Stimulated activated CD4-positive, alpha-beta T cell treated with anti-CD3 and anti-CD28 coated beads, Interleukin-15, amount 100 ng/mL, for 24 hours (primary cell): ENCODE measurements at places on chromosomes 3 and 15.

DNA sequence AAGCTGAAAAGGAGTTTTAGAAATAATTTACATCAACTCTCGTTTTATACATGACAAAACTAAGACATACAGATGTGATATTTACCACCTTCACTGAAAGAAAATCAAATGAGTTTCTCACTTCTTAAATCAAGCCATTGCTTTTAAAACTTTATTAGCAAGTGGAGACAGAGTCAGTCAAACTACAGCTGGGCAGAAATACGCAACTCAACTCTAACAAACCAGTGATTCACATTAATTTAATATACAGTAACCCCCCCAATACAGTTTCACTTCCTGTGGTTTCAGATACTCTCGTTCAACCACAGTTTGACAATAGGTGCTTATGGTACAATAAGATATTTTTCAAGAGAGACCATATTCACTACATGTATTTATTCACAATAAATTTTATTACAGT lies 477.1 kb downstream of the MAGI1 start:
- no peak for DNase-seq

DNA sequence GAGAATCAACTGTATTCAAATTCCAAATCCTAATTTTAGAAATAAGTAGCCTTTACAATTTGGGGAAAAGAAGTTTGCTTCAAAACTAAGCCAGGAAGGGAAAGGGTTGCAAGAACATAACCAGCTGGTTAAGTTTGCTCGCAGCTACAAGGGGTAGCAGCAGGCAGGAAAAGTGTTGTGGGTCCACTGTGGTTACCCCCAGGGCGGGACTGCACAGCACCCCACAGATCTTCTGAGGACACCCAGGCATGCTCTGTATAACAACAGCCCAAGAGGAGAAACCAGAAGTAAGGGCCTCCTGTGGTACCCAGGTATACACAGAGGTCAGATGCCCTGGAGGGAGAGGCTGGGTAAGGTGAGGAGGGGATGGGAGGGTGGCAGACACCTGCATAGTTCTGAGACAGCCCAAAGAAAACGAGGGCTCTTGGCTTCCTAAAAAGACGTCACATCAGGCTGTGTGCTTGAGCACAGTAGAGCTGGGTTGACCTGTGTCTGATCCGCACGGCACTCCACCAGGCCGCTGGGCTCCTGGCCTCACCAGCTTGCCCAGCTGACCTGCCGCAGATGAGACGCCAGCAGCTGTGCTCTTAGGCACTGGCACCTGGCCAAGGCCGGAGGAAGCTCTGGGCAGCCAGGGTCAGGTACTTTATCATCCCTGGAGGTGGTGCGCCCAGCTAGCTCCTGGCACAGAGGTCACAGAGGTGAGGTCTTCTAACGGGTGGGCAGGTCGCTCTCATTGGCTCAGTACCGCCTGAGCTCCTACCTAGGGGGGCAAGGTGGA lies 81.8 kb upstream of the SNRPA1 start:
- DNase-seq, result no peak

- no peak for DNase-seq
Observed at GRCh38 chr3:18512007-18512406, 86.9 kb upstream of the SATB1 start.

GRCh38 chr3:127107491-127108375 lies 85.2 kb upstream of the PRR23E start:
- DNase-seq, result no peak

DNA sequence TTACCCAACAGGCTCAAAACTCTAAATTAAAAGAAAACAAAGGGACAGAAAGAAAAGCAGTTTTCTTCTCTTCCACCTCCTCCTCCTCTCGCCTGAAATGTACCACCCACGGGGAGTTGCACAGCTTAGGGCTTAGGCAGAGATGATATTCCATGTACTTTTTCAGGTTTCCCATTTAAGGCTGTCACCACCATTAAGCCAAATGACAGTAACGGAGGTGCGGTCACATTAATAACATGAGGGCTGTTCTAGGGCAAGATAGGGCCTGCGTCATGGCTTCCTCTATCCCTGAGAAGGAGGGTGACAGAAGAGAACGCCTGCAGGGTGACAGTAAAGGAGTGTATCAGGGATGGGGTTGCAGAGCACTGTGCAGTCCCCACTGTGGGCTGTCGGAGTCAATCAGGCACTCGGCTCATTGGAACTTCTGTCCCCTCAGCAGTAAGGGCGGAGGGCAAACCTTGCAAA lies 51.7 kb upstream of the TJP1 start:
- DNase-seq, result no peak

DNA sequence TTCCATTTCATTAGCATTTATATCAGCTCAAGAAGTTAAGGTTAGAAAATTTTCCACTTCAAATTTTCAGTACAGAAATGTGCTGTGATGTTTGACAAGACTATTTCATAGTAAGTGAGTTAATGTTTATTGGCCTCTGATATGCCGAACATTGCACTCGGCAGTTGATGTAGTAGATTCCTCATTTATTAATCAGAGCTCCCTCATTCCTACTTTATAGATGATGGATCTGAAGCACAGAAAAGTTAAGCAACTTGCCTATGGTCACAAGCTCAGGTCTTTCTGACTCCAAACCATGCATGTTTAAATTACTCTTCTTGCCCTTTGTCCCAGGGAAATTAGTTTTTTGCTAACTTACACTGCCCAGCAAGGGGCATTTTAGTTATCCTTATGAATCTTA lies 92.0 kb downstream of the ATG7 start:
- DNase-seq, result no peak

DNA sequence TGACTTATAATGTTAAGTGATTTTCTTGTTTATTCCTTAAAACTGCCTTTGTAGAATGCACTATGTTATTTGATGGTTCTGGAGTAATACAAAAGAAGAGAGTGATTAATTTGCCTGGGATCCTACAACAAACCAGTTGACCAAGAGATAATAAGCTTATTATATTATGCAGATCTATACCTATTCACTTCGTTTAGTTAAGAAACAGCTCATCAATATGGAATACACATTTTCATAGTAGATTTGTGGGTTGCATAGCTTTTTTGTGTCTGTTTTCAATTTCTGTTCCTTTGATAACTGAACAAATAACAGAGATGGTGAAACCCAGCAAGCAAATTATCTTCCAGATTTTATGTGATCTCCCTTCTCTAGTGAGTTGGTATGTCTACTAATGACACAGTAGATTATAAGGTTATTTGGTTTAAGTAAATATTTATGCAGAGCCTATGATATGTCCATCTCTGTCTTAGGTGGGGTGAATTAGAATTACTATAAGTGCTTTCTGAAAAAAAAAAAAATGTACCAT lies 443.3 kb upstream of the TPRG1 start:
- no peak for DNase-seq

DNA sequence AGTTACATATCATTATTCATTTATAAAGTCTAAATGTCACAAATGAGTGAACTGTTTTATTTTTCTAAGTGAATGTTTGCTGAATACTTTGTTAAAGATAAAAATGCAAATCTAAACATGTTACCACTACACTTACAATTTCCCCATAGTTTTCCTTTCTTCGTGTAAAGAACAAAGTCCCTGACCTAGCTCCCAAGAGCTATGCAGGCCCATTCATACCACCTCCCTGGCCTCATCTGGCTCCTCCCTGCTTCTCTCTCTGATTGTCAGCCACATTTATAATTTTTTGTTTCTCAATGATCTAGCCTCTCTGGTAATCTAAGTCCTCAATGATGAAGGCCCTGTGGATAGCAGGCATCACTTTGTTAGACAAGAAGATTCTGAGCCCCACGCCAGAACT lies 31.0 kb upstream of the OR5K4 start:
- DNase-seq, result no peak

GRCh38 chr3:158819282-158819681 lies 17.4 kb downstream of the MFSD1 start:
- no peak for DNase-seq

GRCh38 chr3:179227349-179227748 lies 23.6 kb downstream of the KCNMB3 start:
- DNase-seq, result no peak

DNA sequence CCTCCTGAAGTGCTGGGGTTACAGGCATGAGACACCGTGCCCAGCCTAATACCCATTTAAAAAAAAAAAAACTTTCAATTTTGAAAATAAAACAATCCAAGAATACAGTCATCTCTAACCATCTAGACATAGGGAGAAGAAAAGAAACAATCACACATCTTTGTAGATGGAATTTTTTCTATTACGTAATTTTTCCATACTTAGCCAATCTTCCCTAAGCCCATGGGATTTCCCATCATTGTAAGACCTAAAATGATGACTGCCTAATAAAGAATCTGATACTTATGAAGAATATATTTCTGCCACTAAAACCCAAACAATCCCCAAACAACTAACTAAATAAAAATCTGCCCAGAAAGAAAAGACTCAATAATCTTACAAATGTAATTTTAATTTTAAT lies 88.7 kb downstream of the CBLB start:
- no peak for DNase-seq

DNA sequence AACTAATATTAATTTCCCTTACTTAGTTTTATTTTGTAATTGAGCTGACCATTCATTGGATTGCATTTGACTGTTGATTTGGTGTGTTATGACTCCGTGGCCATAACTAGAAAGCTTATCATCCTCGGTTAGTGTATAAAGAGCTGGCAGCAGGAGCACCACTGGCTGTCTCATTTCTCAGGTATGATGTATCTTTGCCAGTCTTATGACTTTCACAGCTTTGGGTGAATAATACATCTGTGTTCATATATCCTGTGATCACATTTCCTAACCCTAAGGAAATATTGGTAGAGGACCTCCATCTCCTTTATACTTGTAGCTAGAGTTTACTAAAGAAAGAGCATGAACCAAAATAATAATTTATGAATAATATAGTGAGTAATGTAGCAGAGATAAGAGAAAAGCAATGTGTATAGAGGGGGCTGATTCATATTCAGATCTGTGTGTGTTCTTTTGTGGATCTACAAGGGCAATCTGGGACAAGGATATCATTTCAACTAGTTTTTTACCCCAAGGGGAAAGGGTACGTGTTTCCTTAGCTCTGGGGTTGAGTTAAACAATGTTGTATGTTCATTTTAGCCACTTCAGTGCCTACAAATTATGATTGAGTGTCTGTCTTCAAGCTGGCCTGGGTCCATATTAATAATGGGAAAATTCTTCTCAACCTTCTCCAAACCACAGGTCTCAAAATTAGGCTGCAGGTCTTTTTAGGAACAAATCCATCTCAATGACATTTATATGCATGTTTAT lies 901.7 kb downstream of the NTRK3 start:
- no peak for DNase-seq

DNA sequence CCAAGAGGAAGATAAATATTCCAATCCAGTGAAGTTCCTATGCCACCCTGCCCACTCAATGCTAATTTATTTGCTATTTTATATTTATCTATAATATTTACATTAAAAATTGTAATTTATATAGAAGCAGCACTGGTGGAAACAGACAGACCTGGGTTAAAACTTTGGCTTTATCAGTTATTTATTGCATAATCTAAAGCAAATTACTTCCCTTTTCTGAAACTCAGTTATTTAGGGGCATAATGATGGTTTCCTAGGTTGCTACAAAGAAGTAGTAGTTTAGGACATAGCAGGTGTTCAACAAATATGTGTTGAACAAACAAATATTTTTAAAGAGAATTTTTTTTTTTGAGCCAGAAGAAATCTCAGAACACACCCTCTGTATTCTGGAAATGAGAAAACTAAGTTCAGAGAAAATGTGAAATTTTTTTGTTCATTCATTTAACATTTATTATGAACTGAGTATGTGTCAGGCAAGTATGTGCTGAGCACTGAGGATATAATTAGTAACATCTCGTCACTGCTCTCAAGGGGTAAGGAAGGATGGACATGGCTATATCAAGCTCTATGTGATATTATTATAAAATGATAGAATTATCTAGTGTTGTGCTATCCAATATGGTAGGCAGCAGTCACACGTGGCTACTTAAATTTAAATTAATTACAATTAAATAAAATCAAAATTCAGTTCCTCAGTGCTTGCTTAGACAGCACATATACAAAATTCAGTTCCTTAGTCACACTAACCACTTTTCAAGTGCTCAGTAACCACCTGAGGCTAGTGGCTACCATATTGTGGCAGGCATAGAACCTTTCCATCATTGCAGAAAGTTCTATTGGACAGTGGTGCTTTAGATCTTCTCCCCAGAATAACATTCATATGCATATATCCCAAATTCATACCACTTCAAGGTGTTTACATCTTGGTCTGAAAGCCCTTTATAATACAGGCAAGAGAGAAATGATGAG lies 7.0 kb upstream of the UBE2Q2 start:
- no peak for DNase-seq

- DNase-seq, result no peak
Observed at GRCh38 chr3:143266927-143267326, 147.4 kb downstream of the CHST2 start.

DNA sequence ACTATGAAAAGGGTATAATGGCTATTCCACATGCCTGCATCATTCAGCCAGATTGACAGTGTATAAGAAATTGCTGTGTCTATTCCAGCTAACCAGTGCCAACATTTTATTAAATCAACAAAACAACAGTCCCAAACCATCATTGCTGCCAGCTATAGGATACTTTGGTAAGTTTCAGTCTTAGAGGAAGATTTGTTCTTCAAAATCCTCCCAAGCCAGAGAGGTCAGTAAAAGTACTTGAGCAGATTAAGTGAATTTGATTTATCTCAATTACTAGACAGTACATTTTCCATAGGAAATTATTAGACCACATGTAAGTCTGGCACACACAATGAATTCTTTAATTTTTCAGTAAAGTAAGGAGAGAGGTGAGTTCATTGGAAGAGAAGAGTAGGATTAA lies 50.7 kb downstream of the TFG start:
- no peak for DNase-seq

DNA sequence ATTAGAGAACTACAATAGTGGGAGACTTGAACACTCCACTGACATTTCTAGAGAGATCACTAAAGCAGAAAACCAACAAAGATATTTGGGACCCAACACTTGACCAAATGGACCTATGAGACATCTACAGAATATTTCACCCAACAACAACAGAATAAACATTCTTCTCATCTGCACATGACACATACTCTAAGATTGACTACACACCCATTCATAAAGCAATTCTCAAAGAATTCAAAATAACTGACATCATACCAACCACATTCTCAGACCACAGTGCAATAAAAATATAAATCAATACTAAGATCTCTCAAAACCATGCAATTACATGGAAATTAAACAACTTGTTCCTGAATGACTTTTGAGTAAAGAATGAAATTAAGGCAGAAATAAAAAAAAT lies 473.7 kb downstream of the LPP start:
- no peak for DNase-seq

- DNase-seq, result no peak
Observed at GRCh38 chr3:149486726-149487125, 12.2 kb downstream of the TM4SF4 start.

- no peak for DNase-seq
Observed at GRCh38 chr15:29676961-29677402, 145.3 kb downstream of the TJP1 start.

GRCh38 chr3:52453496-52454249 lies at the start of gene TNNC1:
Gene TNNC1, minus strand, starts transcription at chr3:52454041. Its CDS starts 26 bp downstream, at chr3:52454015.
- no peak for DNase-seq
